NCI-H82 (cell line): ENCODE measurements at places on chromosomes 1 and 21.

- no peak for DNase-seq
Measured at GRCh38 chr1:107695341-107695740, 269.6 kb downstream of the VAV3 start.

GRCh38 chr1:70008660-70009059, 196.7 kb downstream of the LRRC40 start:
- DNase-seq, result peak; percentile 9

GRCh38 chr1:112083487-112083886, 94.0 kb upstream of the KCND3 start:
- no peak for DNase-seq

GRCh38 chr1:78787544-78787943, 137.9 kb downstream of the IFI44 start:
- no peak for DNase-seq

DNA sequence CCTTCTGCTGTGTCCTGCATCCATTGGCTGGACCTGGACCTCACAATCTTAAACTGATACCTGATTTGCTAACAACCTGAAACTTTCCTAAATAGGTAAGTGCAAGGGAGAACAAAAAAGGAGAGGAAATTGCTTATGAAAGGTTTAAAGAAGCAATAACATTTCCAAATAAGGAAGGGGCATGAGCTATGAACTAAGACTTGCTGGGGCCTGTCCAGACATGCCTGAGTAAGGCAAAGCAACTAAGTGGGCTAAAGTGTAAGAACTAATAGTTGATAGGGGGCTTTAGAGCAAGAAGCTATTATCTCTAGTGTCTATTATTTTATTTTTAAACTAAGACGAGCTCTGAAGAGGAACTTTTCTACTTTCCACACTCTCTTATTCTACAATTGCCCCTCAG, 11.6 kb downstream of the JMJD4 start:
- DNase-seq, result no peak
